Left forelimb (tissue), 1 donor: ENCODE measurements at places on chromosomes 13 and 19.

- DNase-seq, result no peak
Measured at GRCh38 chr13:33178209-33178840, 107.2 kb downstream of the STARD13 start.

- DNase-seq, result peak; percentile 77
Measured at GRCh38 chr19:44951179-44952159, 3.7 kb upstream of the CLPTM1 start.

DNA sequence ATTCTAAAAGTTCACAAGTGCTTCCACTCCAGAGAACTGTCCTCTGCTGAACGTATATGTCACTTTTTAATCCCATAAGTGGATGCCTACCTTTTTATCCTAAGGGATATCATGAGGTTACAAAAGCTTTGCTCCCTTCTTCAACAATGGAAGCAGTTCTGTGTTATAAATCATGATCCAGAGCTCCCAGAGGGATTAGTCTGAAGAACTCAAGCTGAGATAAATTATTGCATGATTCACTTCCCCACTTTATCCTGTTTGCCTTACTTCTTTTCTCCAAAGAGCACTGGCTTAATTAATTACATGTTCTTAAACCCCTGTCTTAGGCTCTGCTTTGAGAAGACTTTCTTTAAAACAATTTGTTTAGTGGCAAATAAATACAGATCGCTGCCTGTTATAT, 246.7 kb downstream of the PCDH17 start:
- DNase-seq, result no peak

GRCh38 chr13:57932061-57932460, 300.5 kb downstream of the PCDH17 start:
- DNase-seq, result no peak

DNA sequence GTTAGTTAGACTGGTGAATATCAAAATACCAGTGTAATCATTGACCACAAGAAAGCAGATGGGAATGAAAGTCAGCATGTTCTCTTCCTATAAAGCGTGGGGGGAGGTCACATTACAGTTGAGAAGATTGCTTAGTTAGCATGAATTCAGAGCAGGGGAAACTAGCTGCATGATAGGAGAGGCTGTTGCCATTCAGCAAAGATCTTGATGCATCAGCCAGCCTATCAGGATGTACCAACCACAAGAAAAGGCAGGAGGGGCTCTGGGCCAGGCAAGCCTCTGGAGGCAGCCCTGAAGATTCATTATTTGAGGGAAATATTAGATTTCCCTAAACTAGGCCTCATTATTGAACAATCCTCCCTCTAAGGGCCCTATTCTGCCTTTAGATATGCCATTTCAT, 5.0 kb upstream of the MTMR6 start:
- DNase-seq, result no peak

GRCh38 chr19:45682908-45683307, 8.8 kb downstream of the SNRPD2 start:
- DNase-seq, result no peak

DNA sequence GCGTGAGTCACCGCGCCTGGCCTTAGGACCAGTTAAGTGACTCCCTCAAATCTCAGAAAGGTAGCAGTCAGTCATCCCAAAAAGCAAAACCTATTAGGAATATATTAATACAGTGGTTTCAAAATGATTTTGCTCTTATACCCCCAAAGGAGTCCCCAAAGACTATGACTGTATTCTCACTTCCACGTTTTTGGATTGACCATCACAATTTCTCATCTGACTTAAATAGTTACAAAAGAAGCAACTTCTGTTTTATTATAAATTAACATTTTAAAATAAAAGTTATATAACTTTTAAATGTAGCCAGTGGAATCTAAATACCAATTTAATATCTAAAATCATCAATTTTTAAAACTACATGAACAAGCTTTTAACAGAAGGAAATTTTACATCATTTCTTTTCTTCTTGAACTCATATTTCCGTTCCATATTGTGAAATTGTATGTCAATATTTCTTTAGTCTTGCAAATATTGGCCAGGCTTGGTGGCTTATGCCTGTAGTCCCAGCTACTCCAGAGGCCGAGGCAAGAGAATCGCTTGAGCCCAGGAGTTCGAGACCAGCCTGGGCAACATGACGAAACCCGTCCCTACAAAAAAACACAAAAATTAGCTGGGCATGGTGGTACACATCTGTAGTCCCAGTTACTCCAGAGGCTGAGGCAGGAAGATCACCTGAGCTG, 1.5 kb upstream of the SPART start:
- no peak for DNase-seq

- DNase-seq, result no peak
Measured at GRCh38 chr13:28338006-28338574, 156.8 kb downstream of the FLT1 start.

DNA sequence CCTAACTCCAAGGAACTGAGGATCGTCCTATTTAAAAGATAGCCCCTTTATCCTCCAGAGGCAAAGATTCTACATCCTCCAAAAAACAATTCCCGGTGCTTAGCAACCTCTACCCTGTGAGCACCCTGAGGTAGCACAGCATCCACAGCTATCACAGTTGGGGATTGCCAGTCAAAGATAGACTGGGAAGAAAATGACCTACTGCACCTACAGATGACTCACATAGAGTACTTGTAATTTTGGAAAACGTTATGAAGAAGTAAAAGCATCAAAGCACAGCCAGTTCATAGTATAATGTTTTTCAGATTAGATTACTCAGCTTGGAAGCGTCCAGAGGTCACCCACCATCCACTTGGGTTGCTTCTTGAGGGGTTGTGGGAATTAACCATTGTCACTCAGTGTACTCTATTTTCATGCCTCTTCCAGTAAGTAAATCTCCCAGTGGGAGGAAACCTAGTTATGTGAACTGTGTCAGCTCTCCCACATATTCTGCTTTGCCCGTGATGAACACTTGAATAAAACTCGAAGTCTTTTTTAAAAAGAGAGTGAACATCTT, 8.9 kb upstream of the FAM124A start:
- DNase-seq, result no peak

DNA sequence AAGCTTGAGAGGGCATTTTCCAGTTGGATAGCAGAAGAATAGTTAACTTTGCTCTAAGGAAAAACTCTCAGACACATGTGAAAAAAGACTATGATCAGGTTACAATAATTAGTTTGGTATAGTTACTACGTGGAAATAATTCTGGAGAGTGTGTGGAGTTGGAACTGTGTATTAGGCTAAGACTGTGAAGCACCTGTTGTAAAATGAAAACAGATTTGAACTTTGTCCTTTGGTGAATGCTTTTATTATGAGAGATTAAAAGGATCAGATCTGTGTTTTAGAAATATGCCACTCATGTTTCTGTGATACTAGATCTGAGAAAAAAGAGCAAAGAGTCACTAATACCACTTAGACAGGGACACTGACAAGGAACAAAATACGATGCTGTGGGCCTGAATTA, 807.5 kb upstream of the ATXN8OS start:
- no peak for DNase-seq

DNA sequence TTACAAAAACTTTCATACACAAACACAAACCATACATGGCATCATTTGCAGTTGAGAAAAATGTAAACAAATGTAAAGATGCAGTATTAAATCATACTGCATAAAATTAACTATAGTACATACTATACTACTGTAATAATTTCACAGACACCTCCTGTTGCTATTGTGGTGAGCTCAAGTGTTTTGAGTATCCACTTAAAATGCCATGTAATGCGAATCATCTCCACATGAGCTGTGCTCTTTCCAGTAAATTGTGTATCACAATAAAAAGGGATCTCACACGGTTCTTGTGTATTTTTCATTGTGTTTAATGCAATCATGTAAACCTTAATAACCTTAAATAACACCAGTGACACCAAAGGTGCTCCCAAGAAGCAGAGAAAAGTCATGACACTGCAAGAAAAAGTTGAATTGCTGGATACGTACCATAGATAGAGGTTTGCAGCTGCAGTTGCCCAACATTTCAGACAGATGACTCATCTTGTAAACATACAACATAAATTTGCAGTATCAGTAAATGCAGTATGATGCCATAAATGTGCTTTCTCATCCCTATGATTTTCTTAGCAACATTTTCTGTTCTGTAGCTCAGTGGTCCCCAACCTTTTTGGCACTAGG, 166.6 kb downstream of the RAP2A start:
- DNase-seq, result no peak

GRCh38 chr19:16168465-16169081, 4.8 kb downstream of the CIB3 start:
- DNase-seq, result no peak

DNA sequence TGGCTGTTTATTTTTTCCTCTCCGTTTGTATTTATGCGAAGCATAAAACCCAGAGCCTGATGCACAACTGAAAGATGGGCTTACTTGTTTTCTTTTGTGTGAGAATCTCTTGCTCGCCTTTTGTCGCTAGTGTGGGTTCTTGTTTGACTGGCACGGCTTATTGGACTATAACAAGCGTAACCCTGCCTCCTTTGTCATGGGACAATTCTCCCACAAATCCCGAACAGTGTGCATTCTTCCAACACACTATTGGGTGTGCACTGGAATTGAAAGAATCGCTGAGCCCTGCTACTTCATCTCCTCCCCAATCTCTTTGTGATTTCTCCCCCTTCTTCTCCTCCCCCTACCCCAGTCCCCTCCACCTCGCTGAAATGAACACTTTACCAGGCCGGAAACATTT, 110.8 kb downstream of the ZIC5 start:
- DNase-seq, result no peak

DNA sequence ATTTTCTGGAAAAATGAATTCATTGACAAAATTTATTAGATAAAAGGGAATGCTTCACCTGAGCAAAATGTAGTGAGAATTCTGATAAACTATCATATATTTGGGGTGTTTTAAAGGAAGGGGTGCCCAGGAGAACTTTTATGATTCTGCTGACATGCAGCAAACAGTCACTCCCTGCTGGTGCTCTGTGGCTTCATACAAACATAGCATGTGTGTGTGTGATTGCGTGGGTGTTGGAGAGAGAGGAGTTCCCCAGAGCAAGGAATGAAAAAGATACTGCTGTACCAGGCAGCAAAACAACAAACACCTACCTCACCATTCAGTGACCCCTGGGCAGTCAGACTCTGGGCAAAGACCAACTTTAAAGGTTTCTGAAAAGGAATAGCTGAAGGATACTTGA, 546.7 kb downstream of the RFC3 start:
- DNase-seq, result no peak

- DNase-seq, result no peak
Measured at GRCh38 chr19:46076031-46076880, 35.5 kb upstream of the IGFL4 start.

DNA sequence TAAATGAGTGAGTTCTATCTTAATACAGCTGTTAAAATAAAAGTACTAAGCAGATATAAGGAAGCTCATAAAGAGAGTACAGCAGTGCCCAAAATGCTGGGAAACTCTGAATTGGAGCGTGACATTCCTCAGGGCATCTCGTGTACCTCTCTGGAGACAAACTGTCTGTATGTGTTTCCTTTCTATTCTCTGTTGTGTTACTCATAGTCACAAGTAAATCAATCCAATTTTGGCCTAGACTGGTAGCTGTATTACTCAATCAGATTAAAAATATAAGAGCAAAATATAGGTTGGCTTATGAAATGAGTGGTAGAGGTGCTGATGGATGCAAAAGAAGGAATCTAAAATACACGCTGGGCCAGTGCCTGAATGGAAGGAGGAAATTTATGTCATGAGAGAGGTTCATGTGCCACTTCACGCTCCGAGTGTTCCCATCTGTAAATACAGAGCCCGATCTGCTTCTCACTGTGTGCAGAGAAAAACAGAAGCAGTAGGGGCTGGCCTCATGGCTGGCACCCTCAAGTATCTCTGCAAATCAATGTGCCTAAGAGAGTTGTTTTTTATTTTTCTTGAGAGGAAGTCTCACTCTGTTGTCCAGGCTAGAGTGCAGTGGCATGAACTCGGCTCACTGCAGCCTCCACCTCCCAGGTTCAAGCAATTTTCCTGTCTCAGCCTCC, 58.7 kb upstream of the RGCC start:
- DNase-seq, result no peak

DNA sequence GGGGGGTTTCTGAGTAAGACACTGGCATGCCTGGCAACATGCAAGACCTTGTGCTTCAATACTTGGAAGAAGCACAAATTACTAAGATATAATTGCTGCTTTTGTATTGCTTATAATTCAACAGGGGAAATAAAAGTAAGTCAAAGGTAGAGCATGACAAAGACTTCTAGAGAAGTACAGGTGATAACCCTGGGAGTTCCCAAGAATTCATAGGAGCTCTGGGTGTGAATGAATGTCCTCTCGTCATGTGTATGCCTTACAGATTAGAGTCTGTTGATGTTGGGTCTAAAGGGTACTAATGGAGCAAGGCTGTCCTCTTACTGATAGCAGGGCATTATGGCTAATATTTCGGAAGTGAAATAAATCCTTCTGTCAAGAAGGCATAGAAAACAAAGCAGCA, 7.6 kb upstream of the ZNF461 start:
- no peak for DNase-seq

DNA sequence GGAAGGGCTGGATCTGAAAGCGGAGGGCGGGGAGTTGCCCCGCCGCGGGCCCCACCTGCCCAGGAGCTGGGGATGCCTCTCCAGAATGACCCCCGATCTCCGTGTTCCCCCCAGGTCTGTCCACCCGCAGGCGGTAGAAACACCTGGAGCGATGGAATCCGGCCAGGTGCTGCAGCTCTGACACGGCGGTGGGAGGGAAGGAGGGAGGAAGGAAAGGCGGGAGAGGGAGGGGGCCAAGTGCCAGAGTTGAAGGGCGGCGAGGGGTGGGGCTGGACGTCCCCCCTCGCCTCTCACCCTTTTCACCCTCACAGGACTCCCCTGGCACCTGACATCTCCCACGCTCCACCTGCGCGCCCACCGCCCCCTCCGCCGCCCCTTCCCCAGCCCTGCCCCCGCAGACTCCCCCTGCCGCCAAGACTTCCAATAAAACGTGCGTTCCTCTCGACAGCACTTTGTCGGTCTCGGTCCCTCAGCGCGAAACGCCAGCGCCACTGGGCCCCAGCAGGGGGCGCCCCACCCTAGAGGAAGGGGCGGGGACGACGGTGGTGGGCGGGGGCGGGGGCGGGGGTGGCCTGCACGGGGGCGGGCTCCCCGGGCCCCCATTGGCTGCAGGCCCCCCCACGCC, 337 bp upstream of the FXYD7 start:
- no peak for DNase-seq

GRCh38 chr19:43692877-43693276, 22.9 kb upstream of the PLAUR start:
- no peak for DNase-seq

DNA sequence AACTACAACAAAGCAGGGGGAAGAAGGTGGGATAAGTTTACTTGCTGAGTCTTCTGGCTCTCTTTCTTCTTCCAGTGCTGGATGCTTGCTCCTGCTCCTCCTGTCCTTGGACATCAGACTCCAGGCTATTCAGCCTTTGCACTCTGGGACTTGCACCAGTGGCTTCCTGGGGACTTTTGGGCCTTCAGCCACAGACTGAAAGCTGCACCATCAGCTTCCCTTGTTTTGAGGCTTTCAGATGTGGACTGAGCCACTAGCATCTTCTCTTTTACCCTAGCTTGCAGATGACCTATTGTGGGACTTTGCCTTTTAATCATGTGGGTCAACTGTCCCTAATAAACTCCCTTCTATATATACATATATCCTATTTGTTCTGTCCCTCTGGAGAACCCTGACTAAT, 173.0 kb upstream of the UFM1 start:
- DNase-seq, result no peak
